ENCODE measurements at places on chromosomes 16 and 17. TPM values are rescaled to one million over a fixed set of nuclear protein-coding genes. Genes with fewer than 3 reads are reported as not detected.

The MMP28 gene
- 0.07 TPM for total RNA-seq

The HAP1 gene
- total RNA-seq = not detected

The EME1 gene
- 8.3 TPM for total RNA-seq

The ARL5C gene
- total RNA-seq = not detected

The CD300H gene
- not detected for total RNA-seq

The HIC1 gene
- total RNA-seq = 62.2 TPM

Data from mammary microvascular endothelial cell (primary cell).